LNCaP clone FGC (cell line): ENCODE measurements at places on chromosomes 2 and 18.
A peak's percentile ranks its signal among the peaks of the same experiment; 100 is the strongest.

- no peak for DNase-seq
These were observed 1438.7 kb upstream of the ZEB2 start for GRCh38 chr2:145958611-145959010.

DNA sequence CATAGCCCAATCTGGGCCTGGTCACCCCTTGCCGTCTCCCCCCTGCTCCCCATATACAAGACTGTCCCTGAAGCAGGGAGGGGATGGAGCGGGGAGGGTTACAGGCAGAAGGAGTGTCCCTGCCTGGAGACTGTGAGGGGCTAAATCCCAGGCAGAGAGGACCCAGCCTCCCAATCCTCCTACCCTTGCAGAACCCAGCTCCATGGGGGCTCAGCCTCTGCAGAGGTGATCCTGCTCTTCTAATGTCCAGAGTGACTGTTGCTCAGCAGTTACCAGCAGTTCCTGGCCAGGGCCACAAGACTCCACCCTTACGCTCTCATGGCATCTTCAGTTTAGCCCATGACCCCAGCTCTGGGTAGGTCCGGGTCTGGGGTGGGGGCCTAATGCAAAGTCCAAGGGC, 58.1 kb downstream of the COA5 start:
- DNase-seq: no peak

DNA sequence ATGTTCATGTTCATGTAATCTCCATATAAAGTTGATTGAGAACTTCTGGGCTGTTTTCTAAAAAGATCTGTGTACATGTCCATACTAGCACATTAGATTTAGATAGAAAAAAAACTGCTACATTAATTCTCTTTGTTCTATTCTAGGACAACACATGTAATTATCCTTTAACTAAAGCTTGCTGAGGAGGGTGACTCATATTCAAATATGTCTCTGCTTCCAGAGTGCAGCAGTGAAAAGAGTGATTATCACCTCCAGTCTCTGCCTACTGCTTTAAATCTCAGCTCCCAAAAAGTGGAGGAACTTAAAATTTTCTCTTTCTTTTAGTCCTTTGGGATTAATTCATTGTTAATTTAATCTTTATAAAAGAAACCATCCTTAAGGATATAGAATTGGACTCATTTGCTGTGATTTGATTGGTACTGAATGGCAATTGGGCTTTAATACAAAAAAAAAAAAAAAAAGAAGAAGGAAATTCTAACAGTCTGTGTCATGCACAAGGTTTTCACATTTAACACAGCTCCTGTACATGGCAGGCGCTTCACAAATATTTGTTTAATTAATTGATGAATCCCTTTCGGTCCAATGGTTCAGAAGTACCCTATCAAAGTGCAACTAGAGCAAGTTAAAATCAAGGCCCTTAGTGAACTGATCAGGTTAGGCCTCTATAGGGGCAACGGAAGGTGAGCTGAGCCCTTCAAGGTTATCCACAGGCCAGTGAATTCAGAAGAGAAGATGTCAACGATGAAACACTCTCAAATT, 214.0 kb upstream of the KCNJ3 start:
- no peak for DNase-seq

- no peak for DNase-seq
These were observed 19.3 kb downstream of the STK36 start for GRCh38 chr2:218691234-218691633.

GRCh38 chr2:78980152-78980465, 45.4 kb upstream of the REG3G start:
- DNase-seq: no peak

GRCh38 chr2:28045676-28046351, 155.3 kb downstream of the BABAM2 start:
- DNase-seq: no peak

- peak; percentile 10 for DNase-seq
These were observed 194.1 kb downstream of the SS18 start for GRCh38 chr18:25896178-25896780.

DNA sequence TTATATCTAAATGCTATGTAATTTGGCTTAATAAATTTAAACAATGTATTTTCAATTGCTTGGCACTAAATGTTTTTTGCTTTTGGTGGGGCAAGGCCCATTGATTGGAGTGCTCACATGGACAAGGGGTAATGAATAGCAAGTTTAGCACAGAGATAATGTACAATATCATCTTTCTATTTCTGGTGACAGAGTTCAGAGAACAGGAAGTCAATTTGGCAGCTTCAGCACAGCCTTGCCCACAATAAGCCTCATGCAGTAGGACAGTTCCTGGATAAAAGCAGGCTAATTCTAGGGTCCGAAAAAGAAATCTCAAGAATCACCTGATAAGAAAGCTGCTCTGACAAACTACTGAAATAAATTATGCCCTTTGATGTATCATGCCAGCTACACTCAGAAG, 443.9 kb upstream of the FSHR start:
- DNase-seq: no peak

DNA sequence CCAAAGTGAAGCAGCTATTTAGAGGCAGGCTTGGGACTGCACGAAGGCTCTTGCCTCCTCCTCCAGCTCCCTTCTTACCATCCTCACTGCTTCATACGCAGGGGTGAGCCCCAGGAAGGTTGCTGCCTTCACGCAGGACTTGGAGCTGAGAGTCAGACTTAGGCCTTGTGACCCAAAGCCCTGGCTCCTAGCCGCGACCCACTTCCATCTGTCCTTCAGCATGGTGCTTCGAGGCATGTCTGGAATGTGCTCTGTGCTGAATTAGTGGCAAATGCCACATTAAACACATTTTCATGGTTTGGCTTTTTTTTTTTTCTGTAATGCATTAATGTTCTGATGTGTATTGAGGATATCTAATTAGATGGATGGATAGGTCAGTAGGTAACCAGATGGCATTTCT, 37.5 kb downstream of the ITGB1BP1 start:
- no peak for DNase-seq

- no peak for DNase-seq
These were observed 569.8 kb upstream of the MEX3C start for GRCh38 chr18:51767293-51767692.
